Endothelial cell of umbilical vein (primary cell): ENCODE measurements at places on chromosomes 4 and X. TPM values are rescaled to one million over a fixed set of nuclear protein-coding genes. Genes with fewer than 3 reads are reported as not detected.

DNA sequence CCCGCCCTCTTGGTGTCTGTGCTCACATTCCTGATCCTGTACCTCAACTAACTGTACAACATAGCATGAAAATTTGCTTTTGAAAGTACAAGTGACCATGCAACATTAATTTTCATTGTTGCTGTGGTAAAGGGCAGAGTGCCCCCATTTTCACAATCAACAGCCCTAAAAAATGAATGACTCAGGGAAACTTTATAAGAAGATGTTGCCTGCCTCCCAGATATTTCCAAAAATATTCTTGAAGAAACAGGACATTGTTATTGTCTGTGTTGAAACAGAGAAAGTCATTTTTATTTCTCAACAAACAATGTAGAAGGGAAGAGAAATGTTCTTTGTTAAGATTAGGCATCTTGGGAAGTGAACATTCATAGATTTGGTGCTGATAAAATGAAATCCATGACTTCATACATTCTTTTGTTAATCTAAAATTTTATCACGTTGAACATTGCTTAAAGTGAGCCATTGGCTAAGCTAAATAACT, 113.9 kb upstream of the ANXA3 start:
- DNase-seq, result no peak

DNA sequence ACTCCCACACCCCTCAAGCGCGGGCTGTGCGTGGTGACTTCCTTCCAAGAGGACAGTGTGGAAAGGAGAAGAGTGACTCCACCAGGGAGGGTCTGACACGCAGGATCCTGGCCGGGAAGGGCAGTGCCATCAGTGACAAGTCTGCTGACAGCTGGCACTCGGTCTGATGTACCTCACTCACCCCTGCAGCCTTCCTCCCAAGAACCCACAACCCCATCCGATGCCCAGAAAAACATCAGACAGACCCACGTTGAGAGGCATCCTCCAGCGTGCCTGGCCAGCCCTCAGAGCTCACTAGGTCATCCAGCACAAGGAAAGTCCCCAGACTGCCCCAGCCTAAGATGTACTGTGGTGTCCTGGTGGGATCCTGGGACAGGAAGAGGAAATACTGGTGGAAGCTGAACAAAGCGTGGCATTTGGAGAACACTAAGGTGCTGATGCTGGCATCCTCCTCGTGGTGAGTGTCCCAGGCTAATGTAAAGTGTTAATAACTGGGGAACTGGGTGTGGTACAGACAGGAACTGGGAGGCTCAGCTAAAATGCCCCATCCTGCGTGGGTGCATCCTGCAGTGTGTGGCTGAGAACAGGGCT, 200.0 kb upstream of the PSAPL1 start:
- no peak for DNase-seq

Gene CT47B1
- not detected in 2 replicates for polyA plus RNA-seq

DNA sequence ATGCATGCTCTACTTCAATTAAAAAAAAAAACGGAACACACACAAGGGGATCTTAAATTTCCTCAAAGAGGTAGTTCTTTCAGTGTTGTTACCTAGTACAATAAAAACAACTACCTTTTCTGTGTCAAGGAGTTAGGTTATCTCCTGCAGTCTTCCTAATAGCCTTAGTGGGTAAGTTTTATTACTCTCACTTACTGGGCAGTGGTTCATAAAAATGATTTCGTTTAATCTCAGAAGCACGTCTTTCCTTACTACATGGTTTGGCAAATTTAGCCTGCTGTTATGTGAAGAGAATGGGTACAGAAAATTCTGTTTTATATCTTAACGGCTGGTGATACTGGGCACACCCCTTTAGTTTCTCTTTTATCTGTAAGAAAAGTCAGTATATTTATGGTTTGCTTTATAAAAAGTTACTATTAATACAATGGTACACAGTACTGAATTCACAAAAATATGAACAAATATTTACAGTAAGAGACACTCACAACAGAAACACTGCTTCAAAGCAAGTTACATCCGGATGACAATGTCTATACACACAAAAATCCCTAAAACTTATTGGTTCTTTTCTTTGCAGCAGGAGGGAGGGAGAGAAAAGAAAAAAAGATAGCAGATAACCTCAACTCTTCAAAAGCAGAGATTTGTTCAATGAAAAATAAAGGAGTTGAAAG, 8.8 kb downstream of the ADH5 start:
- no peak for DNase-seq

GRCh38 chr4:10727140-10727880, 42.7 kb upstream of the CLNK start:
- DNase-seq, result no peak

Gene HMGB2
- polyA plus RNA-seq, result 25.5 and 45.9 TPM in 2 replicates

Gene IL2
- polyA plus RNA-seq, result not detected in 2 replicates

Gene SLC10A4
- 0.06 and 0.13 TPM in 2 replicates for polyA plus RNA-seq

DNA sequence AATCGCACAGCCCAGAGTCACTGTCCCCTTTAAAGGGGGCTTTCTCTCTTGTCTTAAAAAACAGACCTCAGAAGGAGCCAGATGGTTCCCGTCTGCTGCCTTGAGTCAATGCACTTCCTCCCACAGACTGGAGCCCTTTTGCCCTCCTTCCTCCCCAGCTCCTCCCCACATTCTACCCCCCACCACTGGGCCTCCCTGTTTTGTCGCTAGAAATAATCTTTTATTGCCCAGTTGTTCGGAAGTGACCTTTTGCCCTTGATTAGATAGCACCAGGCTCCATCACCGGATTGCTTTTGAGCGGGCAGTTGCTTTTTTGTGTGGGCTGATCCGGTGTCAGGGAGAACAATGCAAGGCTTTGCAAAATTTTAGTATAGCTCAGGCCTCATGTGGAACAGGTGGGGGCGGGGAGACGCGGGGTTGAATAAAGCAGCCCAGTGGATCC, 47.7 kb downstream of the SPRY1 start:
- peak; percentile 75 for DNase-seq

Gene MAGEE1
- 0.06 and 0.10 TPM in 2 replicates for polyA plus RNA-seq

- DNase-seq, result no peak
These were observed 33.8 kb downstream of the RBBP7 start for GRCh38 chrX:16836371-16836770.

Gene BCLAF3
- 0.40 and 5.1 TPM in 2 replicates for polyA plus RNA-seq

Gene CT45A5
- polyA plus RNA-seq, result not detected in 2 replicates

Gene SLC34A2
- polyA plus RNA-seq, result not detected in 2 replicates

- no peak for DNase-seq
These were observed 22.8 kb downstream of the AGA start for GRCh38 chr4:177419434-177419833.

Gene GSX2
- not detected in 2 replicates for polyA plus RNA-seq

Gene STIM2
- polyA plus RNA-seq, result 21.0 and 25.0 TPM in 2 replicates

DNA sequence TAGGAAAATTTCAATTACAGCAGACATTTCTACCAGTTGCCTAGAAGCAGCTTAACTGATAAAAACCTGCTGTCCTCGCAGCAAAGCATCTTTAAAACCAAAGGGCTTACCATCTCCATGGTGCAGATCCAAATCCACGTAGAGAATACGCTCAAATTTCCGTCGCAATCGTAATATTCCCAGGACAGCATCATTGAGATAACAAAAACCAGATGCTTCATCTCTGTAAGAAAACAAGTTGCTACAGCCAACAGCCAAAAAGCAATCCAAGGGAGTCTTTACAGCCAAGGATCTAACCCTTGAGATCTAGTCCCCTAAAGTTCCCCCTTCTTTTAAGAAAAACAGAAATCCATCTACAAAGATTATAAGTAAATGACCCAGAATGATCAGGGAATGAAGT, 77.6 kb downstream of the HDAC8 start:
- DNase-seq, result no peak

Gene GPM6B
- 0.16 and 0.30 TPM in 2 replicates for polyA plus RNA-seq

Gene RENBP
- 16.0 and 16.2 TPM in 2 replicates for polyA plus RNA-seq

DNA sequence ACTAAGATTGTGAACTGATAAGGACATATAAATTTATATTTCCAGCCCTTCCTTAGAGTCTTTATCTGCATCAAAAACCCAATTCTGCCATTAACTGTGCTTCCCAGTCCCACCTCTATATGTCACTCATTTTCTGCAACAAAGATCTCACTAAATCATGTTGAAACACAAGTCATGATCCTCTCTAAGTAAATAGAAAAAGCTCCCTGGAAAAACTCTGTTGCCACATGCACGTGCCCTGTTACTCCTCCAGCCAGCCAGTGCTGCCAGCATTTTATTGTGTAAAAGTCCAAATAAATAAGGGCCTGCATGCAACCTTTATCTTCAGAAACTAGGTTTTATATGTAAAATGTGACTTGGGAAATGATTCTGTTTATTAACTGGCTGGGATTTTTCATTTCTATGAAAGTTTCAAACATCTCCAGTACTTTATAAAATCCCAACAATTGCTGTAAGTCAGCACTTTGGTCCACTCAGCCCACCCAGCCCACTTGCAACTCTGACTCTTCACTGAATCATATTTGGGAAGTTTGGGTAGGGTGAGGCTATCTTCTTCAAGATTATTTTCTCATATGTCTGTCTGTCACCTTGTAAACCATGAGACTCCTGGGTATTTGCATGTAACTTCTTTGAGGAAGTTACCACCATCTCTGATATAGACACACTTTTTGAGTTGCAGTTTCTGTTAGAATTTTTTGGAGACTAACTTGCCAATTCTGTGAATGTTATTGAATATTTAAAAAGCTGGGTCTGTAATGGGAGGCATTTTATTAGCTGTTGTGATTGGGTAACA, 40.0 kb upstream of the SMARCA5 start:
- no peak for DNase-seq

DNA sequence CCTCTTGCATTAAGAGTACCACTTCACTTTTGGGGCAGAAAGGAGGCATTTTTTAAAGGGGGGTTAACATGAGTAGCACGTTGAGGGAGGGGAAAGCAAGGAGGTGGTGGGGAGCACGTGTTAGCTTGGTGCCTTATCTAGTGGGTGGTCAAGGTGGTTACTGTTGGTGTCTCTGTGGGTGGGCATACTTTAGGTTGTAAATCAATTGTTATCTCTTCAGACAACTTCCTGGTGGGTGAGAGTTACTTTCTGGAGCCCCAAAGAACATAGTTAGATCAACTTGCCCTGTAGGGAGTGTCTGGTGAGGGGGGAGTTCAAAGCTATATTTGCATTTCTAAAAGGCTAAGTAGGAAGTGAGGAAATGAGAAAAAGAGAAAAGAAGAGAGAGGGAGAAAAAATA, 297.7 kb upstream of the CLNK start:
- no peak for DNase-seq

DNA sequence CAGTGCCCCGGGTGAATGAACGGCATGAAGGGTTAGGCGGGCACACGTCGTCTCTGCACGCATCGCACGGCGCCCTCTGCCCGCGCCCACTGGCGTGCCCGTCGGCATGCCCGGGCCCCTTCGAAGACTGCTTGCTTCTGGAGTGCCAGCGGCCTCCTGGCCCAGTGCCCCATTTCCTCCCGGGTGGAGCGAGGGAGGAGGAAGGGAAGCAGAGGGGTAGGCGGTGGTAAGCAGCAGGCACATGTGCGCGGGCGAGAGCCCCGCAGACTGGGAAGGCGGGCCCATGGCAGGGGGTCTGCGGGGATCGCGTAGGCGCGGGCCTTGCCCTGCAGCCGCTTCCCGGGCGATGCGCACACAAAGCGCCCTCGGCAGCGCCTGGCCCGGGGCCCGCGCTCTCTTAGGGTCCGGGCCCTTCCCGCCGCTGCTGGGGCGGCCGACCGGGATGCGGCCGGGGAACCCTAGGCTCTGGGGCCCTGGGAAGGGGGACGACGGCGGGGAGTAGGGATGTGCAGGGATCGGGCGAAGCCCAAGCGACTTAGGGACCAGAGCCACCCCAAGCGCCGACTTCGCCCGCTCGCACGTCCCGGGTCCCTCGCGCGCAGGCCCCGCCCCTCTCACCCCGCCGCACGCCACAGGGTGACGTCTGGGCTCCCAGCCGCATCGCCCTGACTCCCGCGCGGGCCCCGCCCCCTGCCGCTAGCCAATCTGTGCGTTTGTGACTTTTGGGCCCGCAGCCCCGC, 866 bp upstream of the EMD start:
- peak; percentile 70 for DNase-seq

DNA sequence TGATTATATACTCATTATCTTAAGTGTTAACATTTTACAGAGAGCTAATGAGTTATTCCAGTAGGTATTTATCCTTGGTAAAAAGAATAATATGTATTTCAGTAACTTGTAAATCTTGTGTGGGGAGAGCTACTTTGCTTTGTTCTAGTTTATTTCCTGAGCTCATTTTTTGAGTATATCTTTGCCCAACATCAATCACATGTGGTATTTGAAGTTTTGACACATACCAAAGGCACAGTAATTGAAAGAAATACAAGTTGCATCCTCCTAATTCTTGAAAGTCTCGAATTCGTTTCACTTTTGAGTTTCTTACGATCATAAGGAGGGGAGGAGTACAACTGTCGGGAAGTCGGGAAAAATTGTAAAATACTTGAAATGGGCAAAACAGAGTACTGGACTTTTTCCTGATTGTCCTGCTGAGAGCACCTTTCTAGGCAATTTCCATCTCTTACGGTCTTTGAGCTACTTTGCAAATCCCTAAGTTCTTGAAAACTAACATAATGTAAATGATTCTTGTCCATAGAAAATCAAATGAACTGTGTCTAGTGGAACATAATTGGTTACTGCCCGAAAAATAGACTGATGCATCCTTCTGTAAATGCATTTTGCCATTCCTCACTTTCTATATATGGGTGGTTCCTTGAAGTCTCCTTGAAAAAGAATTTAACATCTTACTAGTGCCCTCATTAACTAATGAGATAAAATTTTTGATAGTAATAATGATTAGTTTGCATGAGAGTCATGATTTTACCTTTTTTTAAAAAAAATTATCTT, 20.6 kb downstream of the CLTRN start:
- DNase-seq, result no peak

- DNase-seq, result no peak
These were observed 68.1 kb upstream of the ZMAT1 start for GRCh38 chrX:101999644-102000539.

DNA sequence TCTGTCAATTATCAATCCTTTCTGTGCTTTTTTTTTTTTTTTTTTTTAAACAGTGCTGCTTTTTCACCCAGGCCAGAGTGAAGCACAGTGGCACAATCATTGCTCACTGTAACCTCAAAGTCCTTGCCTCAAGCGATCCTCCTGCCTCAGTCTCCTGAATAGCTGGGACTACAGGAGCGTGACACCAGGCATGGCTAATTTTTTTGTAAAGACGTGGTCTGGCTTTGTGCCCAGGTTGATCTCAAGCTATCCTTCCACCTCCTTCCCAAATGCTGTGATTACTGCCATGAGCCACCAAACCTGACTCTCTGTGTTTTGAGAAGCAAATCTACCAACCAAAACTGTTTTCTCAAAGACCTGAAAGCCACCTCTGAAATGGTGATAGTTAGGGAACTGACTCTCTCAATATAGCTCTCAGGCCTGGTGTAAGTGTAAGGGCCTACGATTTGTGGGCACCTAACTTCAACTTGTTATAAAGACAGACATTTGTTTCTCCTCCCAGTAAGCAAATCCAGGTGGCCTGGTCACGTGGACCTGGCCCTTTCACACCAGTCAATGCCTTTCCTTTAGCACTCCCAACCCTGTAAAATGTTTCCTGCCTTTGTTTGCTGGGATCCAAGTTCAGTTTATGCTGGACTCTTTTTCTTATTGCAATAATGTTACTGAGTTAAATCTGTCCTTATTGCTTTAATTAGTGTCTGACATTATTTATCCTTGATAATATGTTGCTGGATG, 2015.9 kb downstream of the PCDH7 start:
- DNase-seq, result no peak
